ENCODE measurements at places on chromosomes 2 and 18.

- DNase-seq, result no peak
Measured at GRCh38 chr2:144454466-144455287, 65.2 kb downstream of the ZEB2 start.

DNA sequence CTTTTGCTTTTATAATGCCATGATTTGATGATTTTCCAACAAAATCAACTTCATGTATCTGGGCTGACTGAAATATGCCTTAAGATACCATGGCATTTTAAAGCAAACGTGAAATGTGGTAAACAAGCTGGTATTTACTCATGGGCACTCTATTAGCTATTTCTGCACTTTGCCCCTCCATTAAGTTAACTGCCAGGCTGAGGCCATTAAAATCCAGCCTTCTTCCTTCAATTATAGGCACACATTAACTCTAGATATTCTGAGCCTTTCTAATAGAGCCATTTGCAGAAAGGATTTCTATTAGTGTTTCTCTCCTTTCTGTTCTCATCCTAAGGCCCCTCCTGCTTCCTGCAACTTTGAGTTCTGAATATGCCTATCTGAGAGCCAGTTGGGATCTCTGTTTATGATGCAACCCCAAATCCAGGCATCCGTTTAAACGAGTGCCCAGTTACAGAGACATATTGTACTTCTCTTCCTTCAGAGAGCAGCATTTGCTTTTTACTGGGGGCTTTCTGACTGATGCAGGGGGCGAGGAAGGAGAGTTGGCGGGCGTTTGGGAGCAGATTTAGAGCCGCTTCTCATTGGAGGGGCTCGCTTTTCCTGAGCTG, 1.6 kb upstream of the KCNJ3 start:
- no peak for DNase-seq

DNA sequence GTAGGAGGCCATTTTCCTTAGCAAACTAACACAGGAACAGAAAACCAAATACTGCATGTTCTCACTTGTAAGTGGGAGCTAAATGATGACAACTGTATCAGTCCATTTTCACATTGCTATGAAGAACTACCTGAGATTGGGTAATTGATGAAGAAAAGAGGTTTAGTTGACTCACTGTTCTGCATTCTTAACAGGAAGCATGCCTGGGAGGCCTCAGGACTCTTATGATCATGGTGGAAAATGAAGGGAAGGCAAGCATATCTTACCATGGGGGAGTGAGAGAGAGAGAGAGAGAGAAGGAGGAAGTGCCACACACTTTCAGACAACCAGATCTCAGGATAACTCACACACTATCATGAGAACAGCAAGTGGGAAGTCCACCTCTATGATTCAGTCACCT, 105.3 kb downstream of the PARD3B start:
- DNase-seq, result no peak

GRCh38 chr18:61699397-61700110, 193.3 kb downstream of the RNF152 start:
- DNase-seq, result no peak

GRCh38 chr2:236548179-236548921, 21.3 kb upstream of the ACKR3 start:
- no peak for DNase-seq
